CD4-positive, alpha-beta T cell treated with Interleukin-15 for 4 hours (primary cell): ENCODE measurements at places on chromosomes 6 and 20.

- DNase-seq: no peak
Measured at GRCh38 chr6:46521464-46521971, 30.3 kb upstream of the RCAN2 start.

DNA sequence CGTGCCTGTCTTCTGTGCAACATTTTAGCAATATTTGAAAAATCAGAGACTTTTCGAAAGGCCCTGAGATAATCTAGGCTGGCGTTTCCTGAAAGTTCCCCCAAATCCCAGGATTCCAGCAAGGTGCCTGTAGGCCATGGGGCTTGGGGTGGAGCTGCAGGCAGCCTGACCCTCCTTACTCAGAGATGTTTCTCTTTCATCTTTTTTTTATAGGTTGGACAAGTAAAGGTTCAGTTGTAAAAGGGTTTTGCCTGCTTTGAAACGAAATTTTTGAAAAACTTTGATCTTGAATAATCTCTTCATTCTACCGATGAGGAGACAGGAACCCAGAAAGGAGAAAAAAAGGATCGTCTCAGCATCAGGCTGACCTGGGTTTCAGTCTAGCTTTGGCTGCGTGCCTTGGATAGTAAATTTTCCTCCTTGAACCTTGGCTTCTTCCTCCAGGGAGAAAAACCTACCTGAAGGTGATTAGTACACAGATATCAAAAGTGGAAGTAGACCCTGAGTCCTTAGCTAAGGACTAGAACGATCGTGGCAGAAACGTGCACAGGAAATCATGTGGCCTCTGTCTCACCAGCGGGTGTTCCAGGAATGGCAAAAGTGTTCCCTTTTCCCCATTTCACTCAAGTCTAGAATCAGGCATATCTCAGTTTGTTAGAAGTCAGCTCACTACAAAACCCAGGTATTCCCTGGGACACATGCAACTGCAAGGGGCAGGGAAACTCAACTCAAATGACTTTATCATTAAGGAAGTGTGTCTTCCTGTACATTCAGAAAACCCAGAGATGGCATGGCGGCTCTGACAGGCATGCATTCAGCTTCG is 128.2 kb upstream of the PTPN1 start:
- peak; percentile 27 for DNase-seq

DNA sequence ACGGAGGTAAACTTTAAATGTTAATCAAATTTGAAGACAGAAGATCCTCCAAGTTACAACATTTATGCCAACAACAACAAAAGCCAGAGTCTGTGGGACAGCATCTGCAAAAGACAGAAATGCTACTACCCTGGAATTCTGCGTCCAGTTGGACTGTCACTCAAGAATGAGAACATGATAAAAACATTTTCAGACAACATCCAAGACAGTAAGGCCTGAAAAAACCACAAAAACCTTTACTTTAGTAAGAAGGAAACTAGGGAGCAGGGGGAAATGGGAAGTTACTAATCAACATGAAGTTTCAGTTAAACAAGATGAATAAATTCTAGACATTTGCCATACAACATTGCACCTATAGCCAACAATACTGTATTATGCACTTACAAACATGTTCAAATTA is 77.6 kb downstream of the MLIP start:
- no peak for DNase-seq

- DNase-seq: no peak
Measured at GRCh38 chr6:25329161-25329817, 50.1 kb downstream of the CARMIL1 start.

GRCh38 chr6:94323853-94324252 is 904.5 kb upstream of the EPHA7 start:
- no peak for DNase-seq
